ENCODE measurements at places on chromosomes 12 and 14.

GRCh38 chr12:43428088-43428600 lies 123.9 kb downstream of the ADAMTS20 start:
- no peak for DNase-seq

- no peak for DNase-seq
Measured at GRCh38 chr14:61573321-61573720, 122.0 kb upstream of the HIF1A start.

DNA sequence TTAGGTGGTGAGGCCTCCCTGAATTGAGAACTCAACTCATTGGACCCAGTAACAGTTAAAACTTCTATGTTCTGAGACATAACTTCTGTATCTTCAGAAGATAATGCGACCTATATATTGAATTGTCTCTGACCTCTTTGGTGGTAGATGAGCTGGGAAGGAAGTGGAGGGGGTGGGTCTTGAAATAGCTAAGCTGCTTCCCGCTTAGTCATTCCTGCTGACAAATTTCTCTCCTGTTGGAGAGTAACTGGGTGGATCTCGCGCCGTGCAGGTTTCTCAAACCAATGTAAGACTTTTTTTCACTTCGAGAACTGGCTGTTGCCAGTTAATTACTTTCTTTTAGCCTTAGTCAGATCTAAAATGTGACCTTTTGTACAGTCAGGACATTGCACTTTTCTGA lies 100.8 kb downstream of the PPHLN1 start:
- DNase-seq = no peak

GRCh38 chr12:106552228-106552627 lies 30.6 kb upstream of the RFX4 start:
- no peak for DNase-seq

DNA sequence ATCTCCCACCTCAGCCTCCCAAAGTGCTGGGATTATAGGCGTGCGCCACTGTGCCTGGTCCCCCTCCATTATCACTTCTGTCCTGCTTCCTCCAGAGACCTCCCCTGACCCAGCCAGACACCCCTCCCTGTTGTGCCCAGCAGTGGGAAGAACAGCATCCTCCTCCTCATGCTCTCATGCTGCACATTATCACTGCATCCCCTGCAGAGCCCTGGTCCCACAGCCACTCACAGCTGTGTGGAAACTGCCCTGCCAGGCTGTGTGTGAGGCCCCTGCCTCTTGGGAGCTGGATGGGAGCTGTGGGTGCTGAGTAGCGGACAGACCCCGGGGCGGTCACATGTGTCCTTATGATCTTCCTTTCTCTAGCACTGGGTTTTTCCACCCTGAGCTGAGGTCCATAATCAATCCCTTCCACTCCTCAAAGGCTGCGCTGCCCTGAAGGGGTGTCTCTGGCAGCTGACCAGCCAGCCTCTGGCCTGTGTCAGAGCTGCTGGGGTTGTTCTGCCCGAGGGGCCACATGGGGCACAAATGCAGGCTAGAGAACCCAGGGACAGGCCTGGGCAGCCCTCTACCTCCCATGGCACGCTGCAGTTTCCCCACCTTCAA lies 9.2 kb downstream of the HIP1R start:
- DNase-seq = no peak

DNA sequence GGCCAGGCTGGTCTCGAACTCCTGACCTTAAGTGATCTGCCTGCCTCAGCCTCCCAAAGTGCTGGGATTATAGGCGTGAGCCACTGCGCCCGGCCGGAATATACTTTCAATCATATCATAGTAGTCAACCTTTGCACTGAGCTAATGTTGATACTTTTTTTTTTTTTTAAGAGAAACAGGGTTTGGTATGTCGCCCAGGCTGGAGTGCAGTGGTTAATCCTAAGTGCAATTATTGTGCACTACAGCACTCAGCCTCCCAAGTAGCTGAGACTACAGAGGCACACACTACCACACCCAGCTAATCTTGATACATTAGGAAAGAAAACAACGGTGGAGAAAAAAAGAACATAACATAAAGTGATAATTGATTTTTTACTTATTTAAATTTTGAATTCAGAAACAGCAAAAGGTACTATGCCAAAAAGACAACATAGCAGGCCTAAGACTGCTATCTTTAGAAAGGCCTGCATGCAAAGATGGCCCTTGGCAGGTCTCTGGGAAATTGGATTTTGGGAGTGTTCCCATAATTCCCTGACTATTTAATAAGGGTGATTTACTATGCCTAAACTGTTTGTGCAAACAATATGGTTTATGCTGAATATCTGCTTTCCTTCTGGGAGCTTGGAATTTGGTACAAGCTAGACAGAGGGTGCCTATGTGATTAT lies 15.5 kb downstream of the BTBD7 start:
- DNase-seq = no peak

GRCh38 chr12:50246197-50246865 lies 37.0 kb downstream of the LIMA1 start:
- no peak for DNase-seq

DNA sequence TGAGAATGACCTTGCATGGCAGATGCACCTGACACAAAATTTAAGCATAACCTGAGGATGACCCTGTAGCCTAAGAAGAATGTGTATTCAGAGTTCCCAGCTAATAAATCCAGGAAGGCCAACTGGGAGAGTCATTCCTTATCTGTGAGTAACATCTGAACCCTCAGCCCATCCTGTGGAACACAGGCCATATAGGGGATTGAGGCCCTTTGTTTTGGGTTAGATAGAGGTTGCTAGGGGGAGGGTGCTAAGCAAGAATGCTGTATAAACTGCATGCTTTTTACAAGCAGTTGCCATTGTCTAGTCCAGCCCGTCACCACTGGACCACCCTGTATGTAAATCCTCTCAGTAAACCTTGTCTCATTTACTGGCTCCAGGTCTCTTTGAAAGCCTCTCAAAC lies 77.0 kb downstream of the BICD1 start:
- DNase-seq = no peak

- no peak for DNase-seq
Measured at GRCh38 chr14:95727056-95727700, 13.3 kb upstream of the TCL1A start.

DNA sequence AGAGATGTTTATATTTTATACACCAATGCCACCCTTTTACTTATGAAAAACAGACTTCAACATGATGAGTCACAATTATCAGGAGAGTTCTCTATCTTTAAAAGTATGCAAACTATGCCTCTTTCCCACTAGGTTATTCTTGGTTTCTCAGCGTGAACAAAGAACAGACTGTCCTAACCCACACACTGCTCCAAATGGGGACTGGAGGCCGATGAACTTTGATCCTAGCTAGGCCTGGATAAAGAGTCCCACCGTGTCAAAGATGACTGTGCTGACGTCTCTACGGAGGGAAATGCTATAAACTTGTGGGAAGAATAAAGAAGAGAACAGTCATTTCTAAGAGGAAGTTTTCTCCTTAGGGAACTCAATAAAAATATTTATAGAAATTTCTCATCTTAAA lies 160.1 kb downstream of the EPS8 start:
- DNase-seq = no peak

- DNase-seq = peak; percentile 4
Measured at GRCh38 chr14:104975481-104976197, 2.5 kb downstream of the AHNAK2 start.

- no peak for DNase-seq
Measured at GRCh38 chr12:119159844-119160243, 18.9 kb upstream of the HSPB8 start.

DNA sequence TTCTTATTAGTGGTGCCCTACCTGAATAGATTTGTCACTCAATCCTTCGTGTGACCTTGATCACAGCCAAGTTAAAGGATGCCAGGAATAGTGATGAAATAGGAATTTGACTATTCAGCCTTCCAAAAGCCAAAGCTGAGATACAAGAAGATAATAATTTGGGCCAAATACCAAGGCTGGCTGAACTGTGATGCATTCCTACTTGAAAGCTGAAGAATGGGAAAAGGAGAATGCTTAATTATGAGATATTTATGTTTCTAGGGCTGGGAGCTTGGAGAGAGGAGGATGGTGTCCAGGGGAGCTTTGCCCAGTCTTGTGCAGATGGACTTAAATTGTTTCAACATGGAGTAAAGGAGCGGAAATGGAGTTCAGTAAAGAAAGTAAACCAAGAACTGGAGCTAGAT lies 5.2 kb downstream of the RNASE7 start:
- no peak for DNase-seq

DNA sequence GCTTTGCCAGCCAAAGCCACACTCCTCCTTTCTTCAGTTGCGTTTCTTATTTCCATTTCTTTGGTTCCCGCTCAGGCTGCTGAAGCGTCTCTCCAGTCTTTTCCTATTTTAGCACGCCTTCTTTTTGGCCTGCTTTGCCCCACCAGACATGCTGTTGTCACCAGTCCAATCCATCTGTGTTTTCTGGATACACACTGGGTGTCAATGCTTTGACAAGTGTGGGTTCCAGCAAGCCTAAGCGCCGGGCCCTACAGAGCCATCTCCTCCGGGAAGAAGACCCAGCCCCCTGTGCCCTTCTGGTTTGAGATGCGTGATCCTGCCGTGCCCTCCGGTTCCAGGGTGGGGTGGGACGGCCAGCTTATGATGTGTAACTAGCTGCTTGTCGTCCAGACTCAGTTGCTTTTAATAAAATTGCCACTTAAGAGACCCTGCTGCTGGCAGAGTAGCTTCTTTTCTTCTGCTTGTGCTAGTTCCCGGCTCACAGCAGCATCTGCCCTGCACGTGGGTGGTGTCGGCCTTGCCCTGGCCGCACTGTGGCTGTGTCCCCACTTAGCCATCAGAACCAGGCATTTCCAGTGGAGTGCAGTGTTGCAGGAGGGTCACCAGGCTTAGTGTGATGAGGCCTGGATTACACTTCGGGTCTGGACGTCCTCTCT lies 29.7 kb downstream of the EML1 start:
- DNase-seq = no peak

DNA sequence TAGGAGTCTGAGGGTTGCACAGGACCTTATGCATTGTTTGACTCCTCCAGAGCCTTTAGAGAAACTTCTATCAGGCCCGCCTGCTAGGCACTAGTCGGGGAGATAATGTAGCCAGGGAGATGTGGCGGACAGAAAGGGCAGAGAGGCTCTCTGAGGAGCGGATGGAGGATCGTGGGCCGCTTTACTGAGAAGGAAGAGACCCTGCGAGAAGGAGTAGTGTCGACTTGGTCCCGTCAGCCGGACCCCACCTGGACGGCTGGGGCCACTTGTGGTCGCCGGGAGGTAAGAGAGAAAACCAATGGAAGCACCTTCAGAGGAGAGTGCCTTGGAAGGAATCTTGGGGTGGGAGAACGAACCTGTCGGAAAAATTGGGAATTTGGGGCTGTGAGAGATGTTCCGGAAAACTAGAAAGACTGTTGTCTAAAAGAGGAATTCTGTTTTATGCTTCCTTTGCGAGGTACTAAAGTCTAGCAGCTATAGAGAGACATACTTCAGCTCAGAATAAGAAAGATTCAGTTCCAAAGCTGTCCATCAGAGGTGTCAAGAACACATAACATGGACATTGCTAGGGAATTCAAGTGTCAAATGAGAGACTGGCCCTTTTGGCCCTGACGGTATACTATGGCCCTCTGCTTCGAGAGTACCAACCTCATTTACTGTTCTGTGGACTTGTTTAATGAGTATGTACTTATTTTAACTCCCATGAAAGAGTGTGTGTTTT lies 660 bp upstream of the MCRS1 start:
- no peak for DNase-seq

DNA sequence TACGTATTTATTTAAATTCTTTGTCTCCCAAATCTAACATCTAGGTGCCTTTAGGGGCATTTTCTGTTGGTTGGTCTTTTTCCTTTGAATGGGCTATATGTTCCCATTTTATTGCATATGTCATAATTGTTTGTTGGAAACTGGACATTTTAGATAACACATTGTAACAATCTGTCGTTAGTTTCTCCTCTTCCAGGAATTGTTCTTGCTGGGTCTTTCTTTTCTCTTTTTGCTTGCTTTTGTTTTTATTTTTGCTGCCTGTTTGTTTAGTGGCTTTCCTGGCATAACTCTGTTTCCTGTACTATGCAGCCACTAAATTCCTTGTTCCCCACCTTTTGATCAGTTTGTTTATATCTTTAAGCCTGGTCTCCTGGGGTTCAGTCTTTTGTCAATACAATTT lies 244.3 kb upstream of the RTL1 start:
- DNase-seq = no peak

DNA sequence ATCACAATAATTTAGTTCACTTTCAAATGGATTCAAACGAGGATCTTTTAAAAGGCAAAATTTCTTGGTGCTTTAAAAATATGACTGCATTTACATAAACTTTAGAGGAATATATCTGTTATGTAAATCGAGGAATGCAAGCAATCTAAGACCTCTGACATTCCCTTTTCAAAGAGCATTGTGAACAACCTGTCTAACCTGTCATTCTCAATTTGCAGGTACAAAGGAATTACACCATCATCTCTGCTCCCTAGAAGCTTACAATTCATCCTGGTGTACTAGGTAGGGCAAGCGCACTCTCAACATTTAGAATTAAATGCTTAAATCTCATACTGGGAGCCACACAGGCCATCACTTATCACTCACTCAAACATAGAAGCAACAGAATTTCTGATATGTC lies 35.6 kb downstream of the BMP4 start:
- DNase-seq = no peak

DNA sequence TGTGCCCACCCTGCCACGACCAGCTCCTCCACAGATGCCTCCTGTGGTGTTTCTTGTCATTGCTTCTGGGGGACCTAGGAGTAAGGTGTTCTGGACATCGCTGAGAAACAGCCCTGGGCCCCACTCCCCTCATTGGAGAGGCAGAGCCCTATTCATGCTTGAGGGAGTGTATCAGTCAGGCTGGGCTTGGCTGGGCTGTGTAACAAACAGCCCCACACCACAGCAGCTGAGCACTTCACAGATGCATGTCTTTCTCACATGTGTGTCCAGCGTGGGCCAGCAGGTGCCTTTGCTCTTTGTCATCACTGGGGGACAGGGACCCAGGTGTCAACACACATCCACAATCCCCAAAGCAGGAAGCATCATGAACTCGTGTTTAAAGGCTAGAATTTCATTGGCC lies 65.1 kb upstream of the FBRSL1 start:
- DNase-seq = no peak

DNA sequence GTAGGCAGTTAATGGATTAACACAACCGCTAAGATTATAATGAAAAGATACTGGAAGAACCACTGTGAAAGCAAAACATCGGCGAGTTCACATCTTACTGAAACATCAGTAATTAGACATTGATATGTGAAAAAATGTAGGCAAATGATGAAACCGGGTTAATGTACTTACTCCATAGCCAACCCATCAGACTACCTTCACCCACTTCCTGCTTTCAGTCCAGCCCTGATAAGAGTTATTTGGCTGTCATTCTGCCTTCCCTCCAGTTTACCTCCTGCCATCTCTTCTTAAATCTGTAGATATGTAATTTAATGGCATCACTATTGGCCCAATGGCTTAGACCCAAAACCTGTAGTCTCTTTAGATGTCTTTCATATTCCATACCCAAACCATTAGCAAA lies 46.0 kb upstream of the LGR5 start:
- DNase-seq = no peak

- peak; percentile 48 for DNase-seq
Measured at GRCh38 chr12:70733385-70733784, 96.2 kb upstream of the PTPRB start.

- no peak for DNase-seq
Measured at GRCh38 chr12:7207866-7208625, 18.6 kb downstream of the PEX5 start.

- peak; percentile 50 for DNase-seq
Measured at GRCh38 chr14:101819251-101819990, 57.9 kb downstream of the PPP2R5C start.

Measured in T-helper 2 cell (primary cell).